ENCODE measurements at places on chromosomes 16 and 17.

DNA sequence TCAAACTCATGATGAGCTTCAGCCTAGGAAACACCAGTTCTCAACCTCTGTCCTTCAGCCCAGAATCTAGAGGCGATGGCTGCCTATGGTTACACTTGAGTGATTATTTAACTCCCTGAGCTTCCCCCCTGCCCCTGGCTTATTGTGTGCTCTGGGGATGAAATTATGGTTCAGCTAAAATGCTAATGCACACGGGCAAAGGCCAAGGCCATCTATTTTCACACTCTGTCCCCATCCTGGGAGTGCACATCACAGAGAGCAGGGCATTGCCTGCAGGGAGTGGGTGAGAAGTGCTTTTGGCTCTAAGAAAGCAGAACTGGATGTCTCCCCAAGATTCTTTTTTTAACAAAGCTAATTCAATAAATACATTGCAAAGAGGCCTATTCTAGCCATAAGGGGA lies 21.6 kb upstream of the CACNG5 start:
- no peak for DNase-seq

DNA sequence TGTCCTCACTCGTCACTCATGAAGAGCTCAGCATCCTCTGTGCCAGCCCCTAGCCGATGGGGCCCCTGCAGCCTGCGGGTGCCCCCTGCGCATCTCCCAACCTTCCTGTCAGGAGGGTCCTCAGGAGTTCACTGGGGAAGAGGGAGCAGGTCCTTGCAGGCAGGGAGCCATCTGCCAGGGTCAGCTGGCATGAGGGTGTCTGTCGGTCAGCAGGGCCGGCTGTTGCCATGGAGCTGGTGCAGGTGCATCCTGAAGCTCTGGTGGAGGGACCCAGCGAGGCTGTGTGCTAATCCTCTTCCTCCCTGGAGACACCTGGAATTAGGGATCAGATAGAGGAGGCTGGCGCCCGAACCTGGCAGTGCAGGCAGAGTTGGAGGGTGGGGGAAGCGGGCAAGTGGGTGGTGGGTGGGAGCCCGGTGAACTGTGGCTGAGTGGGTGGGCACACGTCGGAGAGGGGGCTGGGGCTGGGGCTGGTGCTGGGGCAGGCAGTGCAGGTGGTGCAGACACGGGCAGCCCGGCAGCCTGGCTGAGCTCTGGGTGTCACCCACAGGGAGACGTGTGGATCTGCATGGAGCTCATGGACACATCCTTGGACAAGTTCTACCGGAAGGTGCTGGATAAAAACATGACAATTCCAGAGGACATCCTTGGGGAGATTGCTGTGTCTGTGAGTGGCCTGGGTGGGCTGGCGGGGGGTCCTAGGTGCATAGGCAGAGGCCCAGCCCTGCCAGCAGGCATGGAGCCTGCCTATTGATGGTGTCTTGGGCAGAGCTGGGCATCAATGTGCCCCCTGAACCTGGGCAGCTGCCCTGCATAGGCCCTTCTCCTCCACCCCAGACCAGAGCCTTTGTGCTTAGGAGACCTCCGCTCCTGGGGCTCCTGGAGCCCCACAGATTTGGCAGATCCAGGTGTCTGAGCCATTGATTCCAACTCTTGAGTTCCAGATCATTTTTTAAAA lies 17.4 kb downstream of the MAP2K3 start:
- DNase-seq: no peak

DNA sequence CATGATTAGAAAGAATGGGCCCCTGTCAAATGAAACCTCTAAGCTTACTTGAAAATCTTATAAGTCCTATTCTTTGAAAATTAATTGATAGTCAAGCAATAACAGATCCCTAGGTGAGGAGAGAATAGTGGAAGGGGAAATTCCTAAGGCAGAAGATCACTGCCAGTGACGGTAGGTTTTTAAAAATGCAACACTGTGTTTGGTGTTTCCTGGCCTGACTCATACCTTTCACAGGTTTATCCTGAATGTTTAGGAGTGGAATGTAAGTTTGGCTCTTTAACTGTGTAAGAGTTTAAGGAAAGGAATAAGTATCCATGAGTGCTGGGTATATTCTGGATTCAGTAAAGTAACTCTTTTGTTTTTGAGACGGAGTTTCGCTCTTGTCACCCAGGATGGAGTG lies 23.8 kb downstream of the HAPSTR1 start:
- DNase-seq: no peak

- DNase-seq: no peak
Observed at GRCh38 chr16:15836965-15837611, 19.7 kb downstream of the MYH11 start.

- DNase-seq: no peak
Observed at GRCh38 chr16:3490911-3491629, 4.2 kb downstream of the C16orf90 start.

Data from pons (tissue), 1 donor.